Stimulated activated CD8-positive, alpha-beta memory T cell treated with anti-CD3 and anti-CD28 coated beads, Interleukin-15, amount 100 ng/mL, for 4 hours (primary cell): ENCODE measurements at places on chromosomes 1 and 21.
A peak's percentile ranks its signal among the peaks of the same experiment; 100 is the strongest.

- DNase-seq, result no peak
Observed at GRCh38 chr1:39567302-39567701, 9.3 kb downstream of the PABPC4 start.

- no peak for DNase-seq
Observed at GRCh38 chr1:177190308-177190970, 19.7 kb downstream of the BRINP2 start.

GRCh38 chr1:196209265-196209664, 399.0 kb downstream of the KCNT2 start:
- no peak for DNase-seq

DNA sequence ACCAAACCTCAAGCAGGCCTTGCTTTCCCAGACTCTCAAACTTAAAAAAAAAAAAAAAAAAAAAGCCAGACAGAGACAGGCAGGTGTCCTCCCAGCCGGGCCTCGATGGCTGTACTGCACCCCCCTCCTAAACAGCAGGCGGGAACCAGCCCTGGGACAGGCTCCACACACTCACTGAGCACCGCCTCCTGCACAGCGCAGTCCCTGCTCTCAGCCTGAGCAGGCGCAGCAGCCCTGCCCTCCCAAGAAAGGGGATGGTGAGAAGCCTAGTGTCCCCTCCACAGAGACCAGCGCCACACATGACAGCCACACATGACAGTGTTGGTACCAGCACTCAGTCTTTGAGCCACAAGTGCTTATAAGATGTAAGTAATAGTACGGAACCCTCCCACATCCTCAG, 11.9 kb downstream of the MX2 start:
- no peak for DNase-seq

DNA sequence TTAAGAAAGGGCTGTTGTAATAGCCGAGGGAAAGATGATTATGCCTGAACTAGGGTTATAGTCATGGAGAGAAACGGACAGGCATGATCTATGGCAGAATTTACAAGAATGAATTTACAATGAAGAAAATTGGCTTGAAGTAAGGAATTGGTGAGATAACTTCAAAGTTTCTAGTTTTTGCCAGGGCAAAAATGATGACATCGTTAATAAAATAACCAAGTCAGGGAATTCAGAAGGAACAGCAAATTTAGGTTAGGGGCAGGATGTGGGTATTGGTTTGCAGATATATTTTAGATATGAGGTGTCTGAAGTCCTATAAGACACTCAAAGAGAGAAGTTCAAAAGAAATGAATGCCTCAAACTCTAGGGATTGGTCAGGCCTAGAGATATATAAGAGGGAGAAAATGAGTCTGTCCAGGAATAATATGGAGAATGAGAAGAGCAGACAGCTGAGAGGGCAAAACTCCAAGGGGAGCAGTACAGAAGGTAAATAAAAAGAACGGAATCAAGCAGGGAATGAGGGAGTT, 62.8 kb downstream of the IARS2 start:
- DNase-seq, result no peak

DNA sequence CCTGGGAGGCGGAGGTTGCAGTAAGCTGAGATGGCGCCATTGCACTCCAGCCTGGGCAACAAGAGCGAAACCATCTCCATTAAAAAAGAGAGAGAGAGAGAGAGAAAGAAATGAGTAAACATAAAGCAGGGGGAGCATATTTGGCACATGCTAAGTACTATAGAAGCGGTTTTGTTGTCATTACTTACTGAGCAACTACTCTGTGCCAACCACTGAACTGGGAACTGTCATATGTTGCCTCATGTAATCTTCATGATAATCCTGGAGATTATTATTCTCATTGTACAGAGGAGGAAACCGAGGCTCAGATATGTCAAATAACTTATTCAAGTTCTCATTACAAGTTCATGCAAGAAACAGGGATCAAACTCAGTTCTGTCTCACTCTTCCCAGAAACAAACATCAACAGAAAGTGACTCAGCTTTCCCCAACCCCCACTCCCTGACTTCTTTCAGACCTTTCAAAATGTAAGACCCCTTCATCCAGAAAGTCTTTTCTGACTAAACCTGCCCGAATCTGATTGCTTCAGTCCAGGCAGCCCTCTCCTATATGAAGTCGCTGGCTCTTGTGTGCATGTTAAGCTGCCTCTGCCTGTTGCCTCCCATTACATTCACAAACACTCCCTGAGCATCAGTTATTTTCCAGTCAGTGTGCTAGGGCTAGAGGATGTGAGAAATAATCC, 23.5 kb downstream of the LAMB3 start:
- no peak for DNase-seq

DNA sequence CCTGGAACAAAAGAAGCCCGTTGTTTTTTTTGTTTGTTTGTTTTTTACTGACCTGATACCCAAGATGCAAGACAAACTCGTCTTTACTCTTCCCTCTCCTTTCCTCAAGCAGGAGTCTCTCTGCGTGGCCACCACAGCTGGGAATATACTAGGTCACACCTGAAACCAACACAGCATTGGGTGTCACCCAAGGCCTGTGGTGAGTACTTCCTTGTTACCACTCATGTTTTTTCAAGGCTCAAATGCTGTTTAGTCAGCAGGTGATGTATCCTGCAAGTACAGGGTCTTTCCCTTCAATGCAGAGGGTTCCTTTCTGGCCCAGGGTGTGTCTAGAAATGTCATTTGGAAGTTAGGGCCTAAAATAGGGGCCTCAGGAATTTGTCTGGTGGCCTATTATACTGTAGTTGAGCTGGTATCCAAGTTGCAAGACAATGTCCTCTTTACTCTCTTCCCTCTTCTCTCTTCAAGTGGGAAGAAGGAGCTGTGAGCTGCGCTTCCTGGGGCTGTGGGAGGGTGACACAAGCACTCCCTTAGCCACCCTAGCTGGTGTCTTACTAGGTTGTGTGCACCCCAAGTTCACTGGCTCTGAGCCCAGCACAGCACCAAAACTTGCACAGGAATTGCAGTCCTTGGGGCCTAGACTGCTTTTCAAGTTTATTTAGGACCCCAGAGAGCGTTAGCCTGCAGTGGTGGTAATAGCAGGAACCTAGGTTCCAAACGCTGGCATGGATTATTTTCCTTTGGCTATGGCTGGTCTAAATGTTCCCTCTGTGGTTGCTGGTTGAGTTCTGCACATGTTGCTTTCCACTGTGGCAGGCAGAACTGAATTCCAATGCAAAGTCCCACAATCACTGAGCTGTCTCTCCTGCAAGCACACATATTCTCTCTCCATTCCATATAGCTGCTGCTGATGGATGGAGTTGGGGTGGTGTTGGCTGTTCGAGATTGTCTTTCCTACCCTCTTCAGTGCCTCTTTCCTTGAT, 91.4 kb upstream of the LYPLAL1 start:
- DNase-seq, result no peak

GRCh38 chr1:86861424-86861823, 52.5 kb downstream of the SELENOF start:
- no peak for DNase-seq

DNA sequence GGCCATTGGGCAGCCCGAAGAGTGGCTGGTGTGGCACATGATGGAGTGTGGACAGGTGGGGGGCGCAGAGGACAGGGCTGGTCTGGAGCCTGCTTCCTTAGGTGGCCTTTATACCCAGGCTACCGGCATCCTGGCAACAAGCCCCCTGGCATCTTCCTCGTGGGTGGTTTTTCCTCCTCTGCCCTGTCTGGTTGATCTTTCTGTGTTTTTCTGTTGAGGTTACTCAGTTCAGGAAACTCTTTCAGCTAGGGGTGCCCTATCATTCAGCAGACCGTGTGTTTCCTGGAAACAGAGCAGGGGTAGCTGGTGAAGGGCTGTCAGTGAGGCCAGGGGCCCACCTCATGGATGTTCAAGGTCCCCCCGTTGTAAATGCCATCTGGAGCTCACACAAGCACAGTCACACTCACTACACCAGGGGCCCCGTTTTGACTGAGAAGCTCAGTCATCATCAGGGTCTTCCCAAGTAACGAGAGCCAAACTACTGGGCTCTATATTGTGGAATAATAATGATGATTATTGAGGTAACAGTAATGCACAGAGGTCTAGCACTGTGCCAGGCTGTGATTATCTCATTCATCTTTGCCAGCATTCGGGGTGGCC, at the start of gene KRTAP12-4:
Gene KRTAP12-4, minus strand, starts transcription at position 84 of the 600 bp plus-strand sequence. Its CDS starts 45 bp downstream, at position 39.
- no peak for DNase-seq

- no peak for DNase-seq
Observed at GRCh38 chr1:172837816-172838679, 179.1 kb downstream of the FASLG start.

- peak; percentile 24 for DNase-seq
Observed at GRCh38 chr1:1349256-1350012, at the start of gene DVL1. Gene DVL1 (minus strand): TSS chr1:1349418. CDS start chr1:1349065, 353 bp downstream.

- peak; percentile 37 for DNase-seq
Observed at GRCh38 chr1:37930246-37931101, 16.4 kb downstream of the INPP5B start.

DNA sequence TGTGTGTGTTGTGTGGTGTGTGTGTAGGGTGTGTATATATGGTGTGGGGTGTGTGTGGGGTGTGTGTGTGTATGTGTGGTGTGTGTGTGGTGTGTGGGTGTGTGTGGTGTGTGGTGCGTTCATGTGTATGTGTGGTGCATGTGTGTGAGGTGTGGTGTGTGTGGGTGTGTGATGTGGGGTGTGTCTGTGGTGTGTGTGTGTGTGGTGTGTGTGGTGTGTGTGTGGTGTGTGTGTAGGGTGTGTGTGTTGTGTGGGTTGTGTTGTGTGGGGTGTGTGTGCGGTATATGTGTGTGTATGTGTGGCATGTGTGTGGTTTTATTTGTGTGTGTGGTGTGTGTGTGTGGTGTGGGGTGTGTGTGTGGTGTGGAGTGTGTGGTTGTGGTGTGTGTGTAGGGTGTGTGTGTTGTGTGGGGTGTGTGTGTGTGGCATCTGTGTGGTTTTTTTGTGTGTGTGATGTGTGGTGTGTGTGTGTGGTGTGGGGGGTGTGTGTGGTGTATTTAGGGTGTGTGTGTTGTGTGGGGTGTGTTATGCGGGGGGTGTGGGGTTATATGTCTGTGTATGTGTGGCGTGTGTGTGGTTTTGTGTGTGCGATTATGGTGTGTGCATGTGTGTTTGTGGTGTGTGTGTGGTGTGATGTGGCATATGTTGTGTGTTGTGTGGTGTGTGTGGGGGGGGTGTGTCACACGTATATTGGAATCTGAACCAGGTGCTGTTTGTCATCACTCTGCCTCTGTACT, 17.1 kb upstream of the ZBTB21 start:
- no peak for DNase-seq

DNA sequence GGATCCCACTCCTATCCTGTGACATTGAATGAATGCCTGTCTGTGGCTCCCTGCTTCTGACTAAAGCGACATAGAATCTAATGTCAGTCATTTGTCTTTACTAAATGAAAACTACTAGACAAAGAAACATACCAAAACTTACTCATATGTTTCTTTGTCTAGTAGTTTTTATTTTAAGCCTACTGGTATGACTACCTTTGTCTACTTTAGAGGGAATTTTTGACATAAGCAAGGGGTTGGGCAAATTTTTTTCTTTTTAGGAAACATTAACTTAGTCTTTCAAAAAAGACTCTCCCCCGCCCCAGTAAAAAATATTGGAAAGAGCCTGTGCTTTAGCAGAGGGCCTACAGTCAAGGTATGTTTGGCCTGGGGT, 4.9 kb downstream of the NEK7 start:
- DNase-seq, result no peak

DNA sequence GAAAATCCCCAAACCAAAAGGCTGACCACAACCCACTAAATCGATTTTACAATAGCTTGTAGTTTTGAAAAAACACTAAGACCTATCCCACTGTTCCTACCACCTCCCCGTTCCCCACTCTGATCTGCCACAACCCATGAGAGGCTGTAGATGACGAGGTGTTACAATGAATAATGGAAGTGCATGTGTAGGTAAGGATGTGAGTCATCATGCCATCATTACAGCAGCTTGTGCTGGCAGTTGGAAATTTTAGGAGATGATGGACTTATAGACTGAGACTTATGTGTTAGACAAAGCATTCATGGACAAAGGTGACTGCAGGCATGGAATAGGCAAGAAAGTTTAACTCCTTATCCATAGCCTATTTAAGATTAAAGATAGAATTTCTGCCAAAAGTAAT, 184.7 kb upstream of the CACYBP start:
- DNase-seq, result no peak
